Neuronal stem cell (in vitro differentiated cells): ENCODE measurements at places on chromosomes 2 and 18.
A peak's percentile ranks its signal among the peaks of the same experiment; 100 is the strongest.

DNA sequence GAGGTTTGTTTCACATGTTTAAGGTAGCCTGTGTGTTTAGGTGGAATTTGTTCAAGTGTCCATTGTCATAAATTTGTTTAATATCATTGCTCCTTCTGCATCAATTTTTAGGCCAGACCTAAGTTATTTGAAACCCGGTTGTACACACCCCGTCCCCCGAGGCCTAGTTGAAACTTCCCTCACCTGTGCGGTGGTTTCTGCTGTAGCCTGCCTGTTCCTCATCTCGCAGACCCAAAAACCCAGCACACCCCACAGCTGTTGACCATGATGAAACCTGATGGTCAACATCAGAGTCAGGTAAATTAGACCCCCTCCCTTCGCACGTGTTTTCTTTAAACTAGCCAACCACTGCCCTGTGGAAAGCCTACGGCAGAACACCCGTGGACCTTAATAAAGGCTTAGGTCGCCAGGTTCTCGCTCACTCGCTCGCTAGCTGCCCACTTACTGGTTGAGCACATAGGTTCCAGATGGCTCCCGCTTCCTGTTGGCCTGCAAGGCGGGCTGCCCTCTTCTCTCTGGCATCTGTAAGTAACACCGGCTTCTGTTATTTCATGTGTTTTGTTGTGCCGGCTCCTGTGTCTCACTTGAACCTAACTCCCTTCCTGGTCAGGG is 64.4 kb downstream of the EML6 start:
- no peak for DNase-seq

DNA sequence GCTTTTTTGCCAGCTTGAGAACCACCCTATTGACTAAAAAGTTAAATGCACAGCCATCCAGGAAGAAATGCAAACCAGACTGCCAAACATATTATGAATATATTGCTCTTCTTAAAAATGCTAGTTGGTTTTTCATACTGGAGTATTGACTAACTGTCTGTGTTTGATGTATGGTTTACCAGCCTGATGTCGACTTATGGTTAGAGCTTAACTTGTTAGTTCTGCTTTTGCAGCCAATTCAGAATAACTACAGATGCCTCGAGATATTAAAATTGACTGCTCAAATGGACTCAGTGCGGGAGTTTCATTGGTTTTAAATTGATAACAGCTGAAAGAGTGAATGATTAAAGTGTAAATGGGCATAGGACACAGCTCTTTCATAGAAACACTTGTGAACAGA is 369.8 kb downstream of the ARHGAP15 start:
- no peak for DNase-seq

DNA sequence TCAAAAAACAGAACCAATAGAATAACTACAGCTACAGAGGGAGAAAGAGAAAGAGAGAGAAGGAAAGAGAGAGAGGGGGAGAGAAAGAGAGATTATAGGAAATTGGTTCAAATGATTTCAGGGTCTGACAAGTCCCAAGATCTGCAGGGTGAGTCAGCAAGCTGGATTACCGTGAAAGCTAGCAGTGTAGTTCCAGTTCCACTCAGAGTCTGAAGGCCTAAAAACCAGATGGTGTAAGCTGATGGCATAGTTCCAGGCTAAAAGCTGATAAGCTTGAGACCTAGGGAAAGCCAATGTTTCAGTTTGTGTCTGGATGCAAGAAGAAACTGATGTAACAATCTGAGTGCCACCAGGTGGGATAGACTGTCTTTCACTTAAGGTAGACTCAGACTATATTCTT is 397.7 kb downstream of the TRIB2 start:
- no peak for DNase-seq

GRCh38 chr2:143741205-143741604 is 612.0 kb downstream of the ARHGAP15 start:
- DNase-seq = no peak

DNA sequence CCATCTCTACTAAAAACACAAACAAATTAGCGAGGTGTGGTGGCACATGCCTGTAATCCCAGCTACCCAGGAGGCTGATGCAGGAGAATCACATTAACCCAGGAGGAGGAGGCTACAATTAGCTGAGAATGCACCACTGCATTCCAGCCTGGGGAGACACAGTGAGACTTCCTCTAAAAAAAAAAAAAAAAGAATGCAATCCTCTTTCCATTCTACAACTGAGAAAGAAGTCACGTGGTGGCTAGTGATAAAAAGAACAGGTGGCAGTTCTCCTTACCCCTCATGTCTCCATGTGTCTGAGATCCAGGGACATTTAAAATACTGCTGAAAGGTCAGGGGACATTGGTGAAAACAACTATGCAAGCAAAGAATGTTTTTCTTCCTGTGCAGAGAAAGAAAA is 24.4 kb upstream of the GPR39 start:
- peak; percentile 56 for DNase-seq

DNA sequence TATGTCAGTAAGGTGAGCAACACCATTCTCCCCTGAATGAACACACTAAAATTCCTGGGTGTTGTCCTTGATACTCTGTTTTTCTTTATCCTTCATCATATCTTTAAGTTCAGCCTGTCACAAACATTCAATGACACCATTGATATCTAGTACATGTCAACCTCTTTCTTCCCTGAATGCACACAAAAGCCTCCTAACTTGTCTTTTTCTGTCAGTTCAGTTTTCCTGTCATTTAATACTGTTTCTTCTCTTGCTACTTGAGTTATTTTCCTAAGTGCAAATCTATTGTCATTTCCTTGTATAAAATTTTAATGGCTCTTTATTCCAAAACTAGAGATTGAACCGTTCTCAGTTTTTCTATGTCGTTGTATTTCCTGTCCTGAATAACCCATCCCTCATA is 1107.6 kb upstream of the SLC39A10 start:
- no peak for DNase-seq

- no peak for DNase-seq
Measured at GRCh38 chr18:41829647-41830516, 125.2 kb upstream of the PIK3C3 start.

DNA sequence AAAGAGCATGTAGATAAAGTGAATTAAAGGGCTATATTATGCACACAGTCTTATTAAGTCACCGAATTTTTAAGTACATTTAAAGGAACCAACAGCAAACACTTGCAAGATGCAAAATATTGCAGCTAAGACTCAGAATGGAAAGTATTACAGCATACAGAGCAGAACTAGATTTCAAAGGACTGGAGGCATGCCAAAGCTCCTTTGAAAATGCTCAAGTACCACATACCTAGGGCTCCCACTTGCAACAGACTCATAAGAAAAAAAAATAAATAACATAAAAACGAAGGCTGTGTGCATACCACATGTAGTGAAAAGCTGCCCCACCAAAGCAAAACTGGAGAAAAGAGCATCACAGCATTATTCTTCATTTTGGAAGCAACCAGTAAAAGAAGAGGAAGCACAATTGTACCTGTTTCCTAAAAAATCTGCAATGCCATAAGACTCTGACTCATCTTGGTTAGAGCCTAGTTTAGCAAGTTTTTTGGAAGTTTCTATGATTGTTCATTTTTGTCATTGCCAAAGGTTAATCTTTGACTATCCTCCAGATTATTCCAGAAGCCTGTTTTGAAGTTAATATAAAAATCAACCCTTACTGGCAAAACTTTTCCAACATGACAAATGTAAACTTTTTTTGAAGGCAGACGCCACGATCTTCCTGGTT is 306.0 kb upstream of the COL3A1 start:
- DNase-seq = no peak

DNA sequence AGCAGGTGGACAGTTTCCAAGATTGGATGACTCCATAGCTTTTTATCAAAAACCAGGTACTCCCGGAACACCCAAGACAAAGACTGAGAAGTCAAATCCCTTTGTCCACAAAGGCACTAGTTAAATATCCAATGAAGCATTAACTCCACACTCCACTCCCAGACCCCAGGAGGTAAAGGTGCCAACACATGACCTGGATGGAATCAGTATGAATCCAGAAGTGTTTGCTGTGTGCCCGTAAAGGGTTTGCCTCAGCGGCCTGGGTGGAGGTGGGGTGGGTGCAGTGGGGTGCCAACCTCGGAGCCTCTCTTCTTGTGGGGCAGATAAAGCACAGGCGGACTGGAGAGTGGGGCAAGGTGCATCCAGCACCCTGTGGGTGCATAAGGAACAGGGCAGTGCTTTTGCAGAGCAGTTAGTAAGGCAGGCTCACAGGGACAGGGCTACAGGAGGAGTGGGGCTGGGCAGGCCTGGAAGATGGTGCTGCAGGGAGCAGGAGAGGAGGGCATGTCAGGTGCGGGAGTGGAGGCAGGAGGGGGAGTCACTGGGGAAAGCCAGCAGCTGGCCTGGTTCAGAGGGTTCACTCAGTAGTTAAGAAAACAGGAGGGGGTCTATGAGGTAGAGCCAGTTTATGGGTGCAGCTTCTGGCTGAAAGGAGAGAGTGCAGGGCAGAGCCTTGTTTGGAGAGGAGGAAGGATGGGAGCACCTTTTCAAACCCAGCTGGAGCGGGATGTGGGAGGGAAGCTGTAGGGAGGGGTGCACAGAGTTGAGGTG is 208.4 kb upstream of the SMAD2 start:
- no peak for DNase-seq
